ENCODE measurements at places on chromosomes 12 and 14.
A peak's percentile ranks its signal among the peaks of the same experiment; 100 is the strongest.

DNA sequence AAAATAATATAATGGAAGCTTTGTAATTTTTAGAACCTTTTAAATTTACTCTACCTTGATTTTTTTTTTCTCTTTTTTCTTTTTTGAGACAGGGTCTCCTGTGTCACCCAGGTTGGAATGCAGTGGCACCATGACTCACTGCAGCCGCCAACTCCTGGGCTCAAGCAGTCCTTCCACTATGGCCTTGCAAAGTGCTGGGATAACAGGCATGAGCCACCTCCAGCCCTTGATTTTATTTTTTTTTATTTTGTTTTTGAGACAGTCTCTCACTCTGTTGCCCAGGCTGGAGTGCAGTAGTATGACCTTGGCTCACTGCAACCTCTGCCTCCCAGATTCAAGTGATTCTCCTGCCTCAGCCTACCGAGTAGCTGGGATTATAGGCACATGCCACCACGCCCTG is 65.3 kb upstream of the TRAF3 start:
- DNase-seq = no peak

DNA sequence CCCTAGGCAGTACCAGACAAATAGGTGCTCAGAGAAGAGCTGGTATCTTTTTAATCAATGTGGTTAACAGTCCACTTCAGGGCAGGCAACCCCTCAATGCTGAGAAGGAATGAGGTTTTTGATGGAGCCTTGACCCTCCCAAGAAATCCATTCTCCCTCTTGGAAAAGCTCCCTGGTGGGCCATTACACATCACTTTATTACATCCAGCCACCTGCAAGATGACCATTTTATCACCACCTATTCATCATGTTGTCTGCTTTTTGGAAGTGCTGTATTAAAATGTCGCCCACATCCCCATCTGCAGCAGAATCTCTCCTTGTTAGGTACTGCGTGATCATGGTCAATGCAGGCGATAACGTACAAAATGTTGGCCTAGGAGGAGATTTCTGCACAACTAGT is 614.7 kb upstream of the TMEM132C start:
- no peak for DNase-seq

GRCh38 chr12:4421590-4422031 is 24.0 kb downstream of the FGF6 start:
- DNase-seq = peak; percentile 50

DNA sequence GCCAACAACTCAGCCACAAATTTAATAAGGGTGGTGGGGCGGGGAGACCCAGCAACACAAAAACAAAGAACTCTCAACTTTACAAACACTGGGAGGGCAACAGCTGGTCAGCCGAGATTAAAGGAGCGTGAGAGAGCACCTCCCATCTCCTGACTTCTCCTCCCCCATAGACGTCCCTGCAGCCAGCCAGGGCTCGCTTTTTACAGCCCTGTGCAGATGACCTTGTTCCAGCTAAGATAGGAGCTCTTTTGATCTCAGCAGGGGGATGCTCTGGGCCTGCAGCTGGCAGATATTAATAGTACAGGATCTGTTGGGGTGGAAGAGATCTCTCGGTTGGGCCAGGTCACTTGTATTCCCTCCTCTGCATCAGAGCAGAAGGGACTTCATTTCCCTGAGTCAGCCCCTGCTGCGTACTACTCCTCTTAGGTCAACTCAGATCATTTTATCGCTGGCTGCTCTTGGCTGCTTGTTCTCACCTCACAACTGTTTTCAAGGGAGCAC is 475.8 kb downstream of the RAD51B start:
- DNase-seq = peak; percentile 54

DNA sequence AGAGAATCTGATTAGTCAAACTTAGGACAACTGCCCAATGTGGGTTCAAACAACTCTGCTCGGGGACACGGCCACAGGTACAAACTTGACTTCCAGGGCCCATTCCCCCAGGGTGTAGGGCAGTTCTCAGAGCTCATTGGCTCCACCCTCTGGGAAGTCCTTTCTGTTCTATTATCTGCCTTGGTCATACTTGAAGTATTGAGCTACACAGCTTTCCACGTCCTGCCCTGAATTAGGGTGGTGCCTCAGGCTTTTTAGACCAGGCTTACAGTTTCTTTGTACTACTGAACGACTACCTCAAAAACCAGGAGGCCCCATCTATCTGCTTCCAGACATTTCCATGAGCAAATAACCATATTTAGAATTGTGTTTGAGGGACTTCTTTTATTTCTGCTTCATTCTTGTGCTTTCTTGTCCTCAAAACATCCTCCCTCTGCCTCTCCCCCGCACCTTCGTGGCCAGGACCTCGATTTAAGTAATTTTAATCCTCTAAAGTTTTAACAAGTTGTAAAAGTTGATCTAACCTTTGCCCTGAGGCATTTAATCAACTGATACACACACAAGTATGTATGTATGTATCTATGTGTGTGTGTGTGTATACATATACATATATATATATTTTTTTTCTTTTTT is 281.7 kb upstream of the AMIGO2 start:
- no peak for DNase-seq

- DNase-seq = no peak
Measured at GRCh38 chr14:65976761-65977404, 509.3 kb upstream of the CCDC196 start.

GRCh38 chr14:76194327-76194726 is 42.6 kb downstream of the GPATCH2L start:
- DNase-seq = no peak

GRCh38 chr12:123131291-123131832 is 19.5 kb downstream of the PITPNM2 start:
- DNase-seq = no peak

GRCh38 chr14:65926935-65927700 is 514.6 kb downstream of the FUT8 start:
- DNase-seq = no peak

DNA sequence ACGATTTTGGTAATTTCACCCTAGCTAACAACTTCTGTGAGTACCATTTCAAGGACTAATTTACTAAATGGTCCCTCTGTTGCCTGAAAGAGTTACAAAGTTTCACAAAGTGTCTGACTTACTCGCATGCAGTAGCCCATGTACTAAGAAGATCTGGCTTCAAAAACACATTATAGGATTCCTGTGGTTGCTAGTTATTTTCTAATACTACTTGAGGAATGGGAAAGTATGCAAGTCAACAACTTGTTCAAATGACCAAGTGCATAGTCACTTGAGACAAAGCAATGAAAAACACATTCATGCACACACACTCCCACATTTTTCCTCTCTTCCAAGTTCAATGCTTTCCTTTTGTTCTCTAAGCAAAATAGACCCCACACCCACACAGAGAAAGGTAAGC is 219.7 kb upstream of the TMPO start:
- no peak for DNase-seq

- DNase-seq = no peak
Measured at GRCh38 chr12:85617307-85618091, 218.7 kb downstream of the RASSF9 start.

DNA sequence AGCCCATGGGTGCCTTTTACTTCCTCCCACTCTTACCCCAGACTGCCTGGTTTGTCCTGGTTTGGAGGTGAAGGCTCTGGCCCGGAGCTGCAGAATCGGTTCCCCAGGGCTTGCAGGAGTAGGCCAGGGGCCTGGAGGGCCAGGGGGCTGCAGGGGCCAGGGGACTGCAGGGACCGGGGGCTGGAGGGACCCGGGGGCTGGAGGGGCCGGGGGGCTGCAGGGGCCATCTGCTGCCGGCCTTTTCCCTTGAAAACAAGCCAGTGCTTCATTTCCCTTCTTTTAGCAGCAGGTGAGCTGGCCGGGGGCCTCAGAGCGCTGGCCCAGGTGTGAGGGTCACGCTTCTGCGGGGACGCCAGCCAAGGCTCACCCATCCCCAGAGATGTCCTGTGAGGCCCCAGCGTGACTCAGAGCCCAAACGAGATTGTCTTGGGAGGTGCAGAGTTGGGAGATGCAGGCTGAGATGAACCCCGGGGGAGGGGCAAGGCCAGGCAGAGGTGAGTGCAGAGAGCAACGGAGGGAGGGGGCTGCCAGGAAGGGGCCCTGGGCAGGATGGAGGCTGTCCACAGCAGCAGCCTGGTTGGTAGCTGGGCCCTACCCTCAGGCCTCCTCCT is 154.9 kb downstream of the KIF26A start:
- DNase-seq = no peak

GRCh38 chr14:98175881-98176280 is 1096.1 kb downstream of the BCL11B start:
- no peak for DNase-seq

DNA sequence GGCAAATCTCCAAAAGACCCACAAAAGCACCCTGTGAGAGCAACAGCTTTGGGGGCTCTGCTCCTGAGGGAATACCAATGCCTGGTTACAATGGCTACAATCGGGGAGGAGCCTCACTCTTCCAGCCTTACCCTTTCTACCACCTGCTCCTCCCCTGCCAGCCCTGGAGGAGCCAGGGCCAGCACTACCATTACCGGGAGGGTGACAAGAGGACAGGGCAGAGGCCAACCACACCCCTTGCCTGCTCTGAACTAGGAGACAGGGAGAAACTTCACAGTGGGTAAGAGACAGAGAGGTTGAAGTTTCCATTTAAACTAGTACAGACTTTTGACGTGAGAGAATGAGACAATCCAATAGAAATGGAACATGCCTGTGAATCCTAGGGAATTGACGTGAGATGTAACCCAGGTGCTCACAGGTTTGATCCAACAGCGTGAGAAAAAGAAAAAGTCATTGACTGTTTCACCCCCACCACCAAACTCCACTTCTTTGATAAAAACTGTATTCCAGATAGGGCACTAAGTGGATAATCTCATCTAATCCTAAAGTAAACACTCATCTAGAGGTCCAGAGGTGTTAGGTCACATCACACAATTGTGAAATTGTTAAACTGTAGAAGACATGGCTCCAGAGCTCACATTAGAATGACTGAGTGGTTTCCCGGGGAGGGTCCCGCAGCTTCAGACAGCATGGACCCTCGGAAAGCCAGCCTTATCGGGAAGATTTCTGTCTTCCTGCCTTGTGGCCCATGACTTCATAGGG is 8.4 kb upstream of the TC2N start:
- DNase-seq = no peak

GRCh38 chr12:2638273-2639019 is 156.3 kb upstream of the FKBP4 start:
- no peak for DNase-seq

DNA sequence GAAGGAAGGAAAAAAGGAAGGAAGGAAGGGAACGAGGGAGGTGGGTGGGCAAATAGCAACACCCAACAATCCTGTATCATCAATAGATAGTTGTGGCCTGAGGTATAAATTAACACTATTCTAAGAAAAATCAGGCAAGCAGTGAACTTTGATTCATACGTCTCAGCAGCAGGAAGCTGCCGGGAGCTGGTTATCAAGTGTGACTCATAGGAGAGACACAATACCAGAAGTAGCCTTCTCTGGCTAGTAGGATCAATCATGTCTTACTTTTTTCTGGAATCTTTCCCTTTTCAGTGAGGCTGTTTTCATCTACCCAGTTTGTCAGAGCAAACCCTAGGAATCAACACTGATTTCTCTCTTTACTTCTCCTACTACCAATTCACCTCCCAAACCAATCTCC is 780.5 kb downstream of the NRXN3 start:
- peak; percentile 65 for DNase-seq

DNA sequence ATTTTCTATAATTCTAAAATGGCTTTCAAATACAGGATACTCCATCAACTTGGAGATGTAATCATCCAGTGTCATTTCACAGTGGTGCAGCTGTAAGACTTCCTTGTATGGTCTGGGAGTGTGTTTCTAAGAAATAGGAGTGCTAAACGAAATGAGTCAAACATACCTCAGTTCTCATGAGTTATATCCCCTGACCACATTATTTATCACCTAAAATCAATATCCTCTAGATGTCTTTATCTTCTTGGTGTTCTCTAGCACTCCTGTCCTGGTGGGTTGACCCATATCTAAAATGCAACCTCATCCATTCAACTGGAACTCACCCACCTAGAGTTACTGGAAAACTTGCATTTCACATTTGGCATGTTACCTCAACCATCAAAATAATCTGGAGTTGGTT is 33.2 kb downstream of the TMEM30B start:
- DNase-seq = no peak

GRCh38 chr14:55160989-55161388 is 30.4 kb downstream of the DLGAP5 start:
- peak; percentile 67 for DNase-seq

GRCh38 chr12:8667270-8667669 is 4.6 kb upstream of the MFAP5 start:
- no peak for DNase-seq

DNA sequence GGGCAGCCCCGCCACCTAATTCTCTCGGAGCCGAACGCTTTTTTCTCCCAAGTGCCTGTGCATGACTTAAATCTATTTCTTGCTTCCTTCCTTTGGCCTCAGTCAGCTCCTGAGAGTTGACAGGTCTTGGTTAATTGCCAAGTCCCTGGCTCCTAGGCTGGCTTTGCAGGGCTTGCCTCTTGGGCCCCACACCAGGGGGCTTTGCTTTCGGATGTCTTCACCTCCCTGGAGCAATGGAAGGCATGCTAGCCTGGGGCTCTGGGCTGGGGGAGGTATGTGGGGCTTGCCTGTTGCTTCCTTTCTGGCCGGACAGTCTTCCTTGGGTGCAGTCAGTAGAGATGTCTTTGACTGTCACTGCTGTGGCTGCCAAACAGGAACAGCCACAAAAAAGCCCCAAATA is 2.2 kb upstream of the KRT80 start:
- DNase-seq = peak; percentile 76

DNA sequence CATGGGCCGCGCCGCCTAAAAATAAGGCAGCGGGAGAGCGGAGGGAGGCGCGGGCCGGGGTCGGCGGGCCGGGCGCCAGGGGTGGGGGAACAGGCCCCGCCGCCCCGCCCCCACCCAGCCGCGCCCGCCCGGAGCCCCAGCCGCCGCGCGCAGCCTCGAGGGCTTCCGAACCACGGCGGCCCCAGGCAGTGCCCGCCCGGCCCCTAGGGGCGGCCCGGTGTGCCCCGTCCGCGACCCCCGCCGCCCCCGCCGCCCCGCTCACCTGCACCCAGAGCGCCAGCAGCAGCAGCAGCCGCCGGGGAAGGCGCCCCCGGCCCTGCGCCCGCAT is 519 bp downstream of the JAG2 start:
- DNase-seq = no peak

DNA sequence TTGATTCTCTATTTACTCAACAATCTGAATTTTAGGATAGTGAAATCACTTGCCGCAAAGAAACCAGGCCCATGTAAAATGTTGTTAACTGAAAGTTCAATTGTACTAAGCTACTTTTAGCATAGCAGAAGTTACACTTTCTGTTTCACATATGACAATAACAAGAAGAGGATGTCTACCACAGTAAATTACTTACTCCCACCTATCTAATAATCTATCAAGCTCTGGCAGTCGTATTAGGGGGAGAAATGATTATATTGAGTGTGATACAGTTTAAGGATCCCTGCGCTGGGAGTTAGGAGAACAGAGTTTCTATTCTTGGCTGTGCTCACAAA is 66.5 kb upstream of the CAND1 start:
- no peak for DNase-seq

DNA sequence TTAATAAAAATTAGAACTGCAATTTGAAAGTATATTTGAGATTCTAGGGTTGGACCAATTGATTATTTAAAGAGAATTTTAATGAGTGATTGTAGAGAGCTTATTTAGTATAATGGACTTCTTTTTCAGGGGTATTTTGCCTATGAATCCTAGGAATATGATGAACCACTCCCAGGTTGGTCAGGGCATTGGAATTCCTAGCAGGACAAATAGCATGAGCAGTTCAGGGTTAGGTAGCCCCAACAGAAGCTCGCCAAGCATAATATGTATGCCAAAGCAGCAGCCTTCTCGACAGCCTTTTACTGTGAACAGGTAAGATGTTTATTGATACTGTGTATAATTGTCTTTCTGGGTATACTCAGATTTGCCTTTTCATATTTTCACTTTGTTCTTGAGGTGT is 35.9 kb upstream of the KCNMB4 start:
- DNase-seq = no peak
